GM04504 (cell line): ENCODE measurements at places on chromosomes 11 and 22.
A peak's percentile ranks its signal among the peaks of the same experiment; 100 is the strongest.

- no peak for DNase-seq
These were observed 839 bp downstream of the STX5 start for GRCh38 chr11:62830904-62831519.

GRCh38 chr22:26238596-26238995 lies 69.3 kb downstream of the SEZ6L start:
- no peak for DNase-seq

GRCh38 chr11:90438069-90438468 lies 215.2 kb upstream of the CHORDC1 start:
- no peak for DNase-seq

GRCh38 chr11:73998846-73999575 lies 9.9 kb downstream of the UCP3 start:
- no peak for DNase-seq

GRCh38 chr11:773425-773824 lies 3.9 kb downstream of the GATD1 start:
- DNase-seq, result no peak

- DNase-seq, result no peak
These were observed 5.7 kb downstream of the CHADL start for GRCh38 chr22:41234815-41235695.

DNA sequence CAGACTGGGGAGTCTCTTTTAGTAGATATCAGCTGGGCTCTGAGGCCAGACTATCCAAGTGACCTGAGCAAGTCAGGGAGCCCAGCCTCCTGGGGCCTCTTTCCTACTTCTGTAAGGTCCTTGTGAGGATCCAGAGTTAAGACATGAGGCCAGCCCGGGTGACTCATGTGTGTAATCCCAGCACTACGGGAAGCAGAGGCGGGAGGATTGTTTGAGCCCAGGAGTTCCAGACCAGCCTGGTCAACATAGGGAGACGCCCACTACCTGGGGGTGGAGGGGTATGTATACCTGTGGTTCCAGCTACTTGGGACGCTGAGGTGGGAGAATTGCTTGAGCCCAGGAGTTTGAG lies 36.9 kb upstream of the POLA2 start:
- DNase-seq, result peak; percentile 42

- no peak for DNase-seq
These were observed 132.9 kb upstream of the ZBED5 start for GRCh38 chr11:10990637-10991193.

GRCh38 chr11:124581817-124582216 lies 12.0 kb downstream of the OR8A1 start:
- DNase-seq, result no peak

DNA sequence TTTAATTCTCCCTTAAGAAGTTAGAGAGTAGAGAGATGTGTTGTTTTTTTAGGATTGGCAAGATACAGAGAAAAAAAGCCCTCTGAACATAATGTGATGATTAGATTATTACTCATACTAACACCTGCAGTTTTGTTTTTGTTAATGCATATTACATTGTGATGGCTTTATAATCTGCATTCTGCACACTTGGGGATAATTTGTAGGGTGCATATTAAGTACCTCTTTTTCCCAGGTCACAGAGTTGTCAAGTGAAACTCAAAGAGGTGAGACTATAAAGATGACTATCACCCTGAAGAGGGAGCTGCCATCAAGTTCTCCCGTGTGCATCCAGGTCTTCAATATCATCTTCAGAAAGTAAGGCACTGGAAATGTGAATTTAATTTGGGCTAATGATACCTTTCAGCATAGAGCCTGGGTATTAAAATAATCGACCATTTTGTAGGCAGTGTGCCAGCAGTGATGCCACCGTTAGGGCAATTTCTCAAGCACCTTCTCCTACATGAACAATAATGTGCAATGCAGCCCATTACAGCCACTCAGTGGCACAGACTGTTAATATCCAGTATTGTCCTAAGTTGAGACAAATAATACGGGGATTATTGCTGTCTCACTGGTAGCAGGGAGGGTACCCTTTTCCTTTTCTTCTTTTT lies 16.2 kb downstream of the PIWIL4 start:
- DNase-seq, result no peak

GRCh38 chr22:30822216-30823014 lies 127.7 kb downstream of the OSBP2 start:
- DNase-seq, result no peak

DNA sequence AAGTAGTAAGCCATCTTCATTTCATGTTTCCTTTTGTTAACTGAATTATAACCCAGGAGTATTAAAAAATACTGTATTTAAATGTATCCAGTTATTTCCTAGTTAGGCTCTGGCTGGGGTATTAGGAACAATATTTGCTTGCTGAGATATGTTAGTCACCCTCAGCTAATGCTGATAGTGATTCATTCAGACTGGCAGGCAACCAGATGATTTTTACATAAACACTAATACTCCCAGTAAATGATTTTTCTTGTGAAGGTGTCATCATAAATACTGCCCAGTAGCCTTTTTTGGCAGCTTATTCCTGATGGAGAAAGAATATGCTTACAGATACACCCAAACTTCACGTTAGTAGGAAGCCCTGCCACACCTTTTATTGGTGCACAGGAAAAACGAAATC lies 8.1 kb downstream of the YWHAH start:
- DNase-seq, result peak; percentile 76
